Bone marrow (tissue), 2 donors: ENCODE measurements at places on chromosomes 7 and 10.

GRCh38 chr10:133190225-133190624 lies 30.2 kb downstream of the KNDC1 start:
- DNase-seq, result no peak

DNA sequence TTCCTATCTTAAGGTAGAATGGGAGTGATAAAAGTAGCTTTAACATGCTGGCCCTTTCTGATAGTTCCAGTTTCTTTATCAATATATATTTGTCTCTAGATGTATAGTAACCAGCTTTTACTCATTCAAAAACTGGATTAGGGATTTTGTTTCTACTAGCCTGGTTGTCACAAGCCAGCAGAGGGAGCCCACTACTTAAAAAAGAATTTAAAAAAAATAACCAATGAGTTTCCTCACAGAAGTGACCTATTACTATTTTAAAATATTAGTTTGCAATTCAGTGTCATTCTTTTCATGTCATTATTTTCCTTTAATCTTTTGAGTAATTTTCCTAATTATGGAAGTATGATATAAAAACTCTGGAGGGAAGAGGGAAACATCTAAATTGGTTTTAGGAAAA lies 142.1 kb downstream of the PHTF2 start:
- peak; percentile 36 for DNase-seq

GRCh38 chr10:27457261-27457945 lies 46.7 kb upstream of the RAB18 start:
- DNase-seq, result no peak

DNA sequence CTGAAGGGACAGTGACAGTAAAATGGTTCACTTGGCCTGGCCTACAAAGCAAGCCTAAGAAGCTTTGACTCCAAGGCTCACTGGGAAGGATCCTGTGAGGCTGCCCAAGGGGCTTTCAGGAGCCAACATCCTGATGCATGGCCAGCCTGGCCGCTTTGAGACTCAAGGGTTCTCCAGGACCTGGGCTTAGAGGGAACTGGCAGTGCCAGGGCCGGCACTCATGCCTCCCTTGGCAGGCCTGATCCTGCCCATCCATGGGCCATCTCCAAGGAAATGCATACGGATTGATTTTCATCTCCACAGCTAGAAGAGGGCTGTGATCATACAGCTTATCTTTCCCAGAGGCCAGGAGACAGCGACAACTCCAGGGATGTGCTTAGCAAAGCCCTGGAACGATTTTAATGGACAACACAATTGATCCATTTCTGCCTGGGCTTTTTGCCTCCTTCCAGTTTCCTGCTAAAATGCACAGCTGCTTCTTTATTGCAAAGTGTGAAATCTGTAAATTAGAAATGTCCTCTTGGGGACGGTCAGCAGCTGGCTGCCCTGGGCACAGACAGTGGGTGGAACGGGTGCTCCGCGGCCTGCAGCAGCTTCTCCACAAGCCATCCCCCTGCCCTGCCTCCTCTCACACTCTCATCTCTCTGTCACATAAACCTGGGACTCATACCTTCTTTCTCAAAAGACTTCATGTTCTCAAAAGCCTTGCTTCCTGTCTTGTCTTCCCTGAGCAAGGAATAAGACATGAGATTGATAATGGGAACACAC lies 288.5 kb downstream of the GRID1 start:
- DNase-seq, result no peak

DNA sequence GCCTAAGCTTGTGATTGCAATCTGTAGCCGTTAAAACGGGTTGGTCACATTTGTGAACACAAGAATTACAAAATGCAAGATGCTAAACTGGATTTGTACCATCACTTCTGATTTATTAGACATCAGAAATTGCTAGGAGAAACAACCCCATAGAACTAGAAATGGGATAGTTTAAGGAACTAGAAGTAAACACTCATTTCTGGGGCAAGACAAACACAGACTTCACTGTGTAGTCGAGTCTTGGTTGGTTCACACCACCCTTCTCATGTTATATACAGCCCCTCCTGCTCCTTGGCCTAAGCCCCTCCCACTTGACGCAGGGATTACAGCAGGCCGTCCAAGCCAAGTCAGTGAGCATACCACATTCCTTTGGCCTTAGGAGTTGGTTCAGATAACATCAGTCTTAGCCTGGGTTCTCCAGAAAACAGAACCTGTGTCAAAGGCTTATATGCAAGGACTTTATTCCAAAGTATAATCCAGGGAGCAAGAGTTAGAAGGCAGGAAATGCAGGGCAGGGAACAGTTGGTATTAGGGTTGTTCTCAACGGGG lies 2.0 kb upstream of the NRAP start:
- DNase-seq, result no peak

DNA sequence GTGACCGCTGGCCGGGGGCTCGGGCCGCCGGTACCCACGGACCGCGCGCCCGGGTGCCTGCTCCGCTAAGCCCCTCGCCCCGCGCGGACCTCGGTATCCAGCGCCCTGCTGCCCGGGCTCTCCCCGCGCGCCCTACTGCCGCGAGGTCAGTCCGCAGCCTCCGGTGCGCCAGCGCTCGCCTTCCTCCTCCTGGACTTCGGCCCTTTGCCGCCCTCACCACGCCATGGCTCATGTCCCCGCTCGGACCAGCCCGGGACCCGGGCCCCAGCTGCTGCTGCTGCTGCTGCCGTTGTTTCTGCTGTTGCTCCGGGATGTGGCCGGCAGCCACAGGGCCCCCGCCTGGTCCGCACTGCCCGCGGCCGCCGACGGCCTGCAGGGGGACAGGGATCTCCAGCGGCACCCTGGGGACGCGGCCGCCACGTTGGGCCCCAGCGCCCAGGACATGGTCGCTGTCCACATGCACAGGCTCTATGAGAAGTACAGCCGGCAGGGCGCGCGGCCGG lies 483 bp downstream of the GDF10 start:
- no peak for DNase-seq

- DNase-seq, result no peak
Observed at GRCh38 chr10:8060010-8060703, 5.7 kb downstream of the GATA3 start.
